NCI-H2029 treated with DMSO at 0.1 percent for 48 hours (cell line): ENCODE measurements at places on chromosomes 12 and 14.

DNA sequence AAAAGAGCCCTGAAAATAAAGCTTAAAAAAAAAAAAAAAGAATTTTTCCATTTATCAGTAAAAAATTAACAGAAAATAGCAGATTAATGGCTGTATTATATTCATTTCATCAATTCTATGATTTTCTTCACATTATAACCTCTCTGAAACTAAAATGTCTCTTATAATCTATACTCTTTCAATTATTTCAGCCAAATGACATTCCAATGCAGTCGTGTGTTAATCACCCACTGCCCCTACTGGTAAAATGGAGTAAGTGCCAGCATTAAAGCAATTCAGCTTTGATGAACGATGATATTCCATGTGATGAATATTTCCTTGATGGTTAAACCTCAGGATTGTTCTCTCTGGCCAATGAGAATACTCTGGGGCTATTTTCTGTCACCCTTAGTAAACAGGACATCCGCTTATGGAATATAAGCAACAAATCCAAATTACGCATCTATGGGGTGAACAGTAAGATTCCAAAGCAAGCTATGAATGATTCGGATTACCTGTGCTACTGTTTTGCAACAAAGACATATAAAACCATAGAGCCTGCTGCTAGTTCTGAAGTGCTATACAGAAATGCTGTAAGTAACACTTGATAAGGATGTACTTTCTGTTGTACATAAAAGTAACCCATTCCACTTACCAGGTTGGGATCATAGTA is 20.3 kb upstream of the SYCP3 start:
- DNase-seq: peak; percentile 24

GRCh38 chr12:125145196-125145595 is 80.0 kb downstream of the AACS start:
- no peak for DNase-seq

GRCh38 chr12:115770643-115771042 is 506.9 kb downstream of the MED13L start:
- DNase-seq: no peak

DNA sequence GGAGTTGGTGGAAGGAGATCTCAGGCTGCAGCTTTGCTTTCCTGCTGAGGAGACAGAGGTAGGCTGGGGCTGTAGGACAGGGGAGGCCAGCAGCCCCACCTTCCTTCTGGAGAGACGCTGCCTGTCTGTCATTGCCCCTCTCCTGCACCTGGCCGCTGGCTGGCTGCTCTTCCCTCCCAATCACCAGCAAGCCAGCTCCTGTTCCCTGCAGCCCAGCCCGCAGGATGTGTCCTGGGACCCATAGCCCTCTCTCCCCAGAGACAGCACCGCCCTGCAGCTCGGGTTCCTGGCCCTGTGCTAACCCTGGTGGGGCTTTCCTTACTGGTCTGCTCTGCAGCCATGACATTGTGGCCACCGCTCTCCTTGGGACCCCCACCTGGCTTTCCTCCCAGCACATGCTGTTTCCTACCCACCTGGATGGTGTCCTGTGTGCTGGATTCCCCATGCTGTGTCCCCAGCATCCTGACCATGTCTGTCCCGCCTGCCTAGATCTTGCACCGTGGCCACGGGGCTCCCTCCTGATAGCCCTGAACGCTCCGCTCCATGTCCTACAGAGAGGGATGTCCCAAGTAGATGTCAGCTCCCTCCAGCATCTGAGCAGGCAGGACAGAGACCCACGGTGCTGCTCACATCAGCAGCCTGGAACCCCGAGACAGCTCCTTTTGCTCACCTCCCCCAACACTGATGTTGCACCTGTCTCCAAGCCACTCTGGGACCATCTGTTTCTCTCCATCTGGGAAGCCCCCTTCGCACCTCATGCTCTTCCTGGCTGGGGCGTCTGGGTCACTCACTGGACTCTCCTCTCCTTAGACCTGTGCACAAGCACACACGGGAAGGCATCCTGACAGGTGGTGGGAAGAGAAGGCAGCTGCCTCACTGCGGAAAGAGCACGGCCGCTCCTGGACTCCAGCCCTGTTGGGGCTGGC is 1.1 kb upstream of the MTA1 start:
- no peak for DNase-seq

- peak; percentile 58 for DNase-seq
Observed at GRCh38 chr12:116236148-116236731, 41.3 kb downstream of the MED13L start.

- DNase-seq: no peak
Observed at GRCh38 chr14:57865066-57865402, 858 bp downstream of the SLC35F4 start.

DNA sequence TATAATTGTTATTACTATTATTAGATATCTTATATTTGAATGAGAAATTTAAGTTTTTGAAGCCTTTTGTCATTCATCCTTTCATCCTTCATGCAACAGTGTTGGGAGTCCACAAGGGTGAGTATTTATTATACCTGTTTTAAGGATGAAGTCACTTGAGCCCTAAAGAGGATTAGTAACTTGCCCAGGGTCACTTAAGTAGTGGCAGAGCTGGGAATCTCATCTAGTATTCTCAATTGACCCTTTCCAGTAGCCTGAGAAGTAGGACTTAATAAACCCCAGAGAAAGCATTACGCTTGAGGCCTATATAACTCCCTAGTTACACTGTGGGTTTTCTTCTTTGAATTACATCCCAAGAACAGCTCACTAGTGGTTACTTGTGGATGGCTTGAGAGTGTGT is 119.8 kb downstream of the SRGAP1 start:
- DNase-seq: no peak

GRCh38 chr14:87894920-87895319 is 98.1 kb downstream of the GALC start:
- DNase-seq: no peak

DNA sequence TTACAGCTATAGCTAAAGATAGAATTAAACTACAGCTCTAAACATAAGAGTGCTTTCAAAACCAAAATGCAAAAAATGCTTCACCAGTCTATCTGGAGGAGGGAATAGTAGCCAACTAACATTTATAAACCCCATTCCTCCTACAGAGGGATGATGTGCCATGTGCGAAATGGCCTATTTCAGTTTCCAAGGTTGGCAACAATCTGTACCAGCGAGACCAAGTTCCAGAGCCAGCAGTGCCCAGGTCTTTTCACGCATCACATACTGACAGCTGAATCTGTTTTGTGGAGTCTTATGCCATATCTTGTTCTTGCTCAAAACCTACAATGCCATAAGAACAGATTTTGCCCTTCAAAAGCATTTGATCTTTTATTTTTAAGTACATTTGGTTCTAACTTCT is 24.5 kb downstream of the NELL2 start:
- DNase-seq: no peak

GRCh38 chr12:110007881-110008280 is 8.7 kb downstream of the ANKRD13A start:
- no peak for DNase-seq

GRCh38 chr14:26810631-26811030 is 212.8 kb upstream of the NOVA1 start:
- DNase-seq: no peak

DNA sequence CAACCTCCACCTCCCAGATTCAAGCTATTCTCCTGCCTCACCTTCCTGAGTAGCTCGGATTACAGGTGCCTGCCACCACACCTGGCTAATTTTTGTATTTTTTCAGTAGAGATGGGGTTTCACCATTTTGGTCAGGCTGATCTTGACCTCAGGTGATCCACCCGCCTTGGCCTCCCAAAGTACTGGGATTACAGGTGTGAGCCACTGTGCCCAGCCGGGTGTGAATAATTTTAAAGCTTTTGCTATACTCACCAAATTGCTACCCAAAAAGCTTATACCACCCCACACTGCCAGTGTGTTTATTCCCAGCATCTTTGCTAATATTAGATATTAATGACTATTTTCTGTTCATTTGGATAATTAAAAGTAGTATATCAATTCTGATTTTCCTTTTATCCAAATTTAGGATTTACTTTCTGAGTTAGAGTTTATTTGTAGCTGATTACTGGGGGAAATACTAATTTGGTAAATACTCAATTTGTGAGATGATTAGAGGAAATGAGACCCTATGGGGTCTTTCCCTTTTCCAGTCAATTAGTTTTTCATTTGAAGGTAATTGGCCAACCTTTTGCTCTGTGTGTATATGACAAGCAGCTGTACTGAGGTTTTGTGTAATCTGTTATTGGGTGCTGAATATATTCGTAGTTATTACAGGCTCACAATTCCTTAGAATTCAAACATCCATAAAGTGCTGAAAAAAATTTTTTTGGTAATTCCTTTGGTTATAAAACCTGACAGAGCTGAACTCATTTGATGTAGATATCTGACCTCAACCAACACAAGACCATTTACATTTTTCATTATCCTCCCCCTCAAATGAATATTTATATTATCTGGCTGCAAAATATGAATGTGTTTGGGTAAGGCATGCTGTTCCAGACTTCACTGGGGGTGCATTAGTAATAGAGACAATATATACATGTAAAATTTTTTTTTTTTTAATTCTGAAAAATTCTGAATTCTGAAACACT is 73.6 kb downstream of the ANO6 start:
- DNase-seq: no peak

DNA sequence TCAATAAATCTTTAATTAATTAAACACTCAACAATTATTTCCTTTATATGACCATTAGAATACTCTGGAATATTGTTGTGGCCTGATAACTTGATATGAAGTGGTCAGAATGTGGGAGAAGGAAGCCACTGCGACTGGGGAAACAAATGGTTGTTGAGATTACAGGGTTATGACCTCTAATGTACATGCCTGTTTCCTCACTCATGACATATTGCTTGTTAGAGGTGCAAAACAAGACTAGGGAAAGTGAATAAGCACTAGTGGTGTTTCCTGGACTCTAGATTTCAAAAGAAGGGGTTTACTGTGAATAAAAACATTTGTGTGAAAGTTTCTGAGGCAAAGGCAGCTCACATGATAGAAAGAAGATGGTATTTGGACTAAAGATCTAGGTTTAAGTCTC is 53.3 kb downstream of the STAB2 start:
- DNase-seq: no peak

- no peak for DNase-seq
Observed at GRCh38 chr14:98160901-98161300, 1111.1 kb downstream of the BCL11B start.

GRCh38 chr12:68381476-68382219 is 49.5 kb upstream of the MDM1 start:
- no peak for DNase-seq

- no peak for DNase-seq
Observed at GRCh38 chr12:81164827-81165226, 86.9 kb downstream of the ACSS3 start.

GRCh38 chr12:51630256-51630880 is 39.3 kb downstream of the SCN8A start:
- DNase-seq: no peak

DNA sequence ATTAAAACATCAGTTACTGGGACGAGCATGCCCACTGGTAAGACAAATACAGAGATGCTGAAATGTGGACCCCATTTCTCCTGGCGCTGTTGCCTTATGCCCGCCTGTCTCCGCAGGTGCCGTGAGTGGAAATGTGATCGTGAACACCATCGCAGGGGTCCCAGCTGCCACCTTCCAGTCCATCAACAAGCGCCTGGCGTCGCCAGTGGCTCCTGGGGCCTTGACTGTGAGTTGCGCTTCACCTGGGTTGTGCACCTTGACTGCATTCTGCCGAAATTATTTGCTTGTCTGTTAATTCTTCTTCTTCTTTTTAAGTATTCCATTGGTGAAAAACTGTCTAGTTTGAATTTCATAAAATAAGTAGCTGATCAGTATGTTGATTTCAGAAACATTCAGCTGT is 89.1 kb downstream of the DDX51 start:
- no peak for DNase-seq

DNA sequence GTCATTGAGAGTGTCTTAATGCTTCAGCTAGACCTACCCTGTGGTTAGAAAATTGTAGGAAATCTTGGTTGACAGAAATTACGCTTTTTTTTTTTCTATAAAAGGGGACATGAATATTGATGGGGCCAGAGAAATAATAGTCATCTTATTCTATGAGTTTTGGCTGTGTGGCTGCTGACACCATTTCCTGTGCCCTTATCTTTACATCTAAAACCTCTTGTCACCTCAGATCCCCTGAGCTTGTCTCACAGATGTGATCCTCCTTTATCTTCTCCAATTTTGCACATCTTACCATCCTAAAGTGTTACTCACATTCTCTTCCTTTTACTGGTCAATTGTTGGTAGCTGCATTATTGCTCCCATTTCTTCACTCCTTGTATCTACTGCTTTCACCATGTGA is 36.1 kb downstream of the ASCL1 start:
- no peak for DNase-seq

GRCh38 chr14:101220921-101221510 is 317.5 kb upstream of the RTL1 start:
- no peak for DNase-seq

GRCh38 chr14:89251061-89251460 is 166.0 kb downstream of the FOXN3 start:
- no peak for DNase-seq

- no peak for DNase-seq
Observed at GRCh38 chr14:105456736-105457617, 17.6 kb upstream of the CRIP2 start.

- DNase-seq: no peak
Observed at GRCh38 chr12:5912437-5913334, 32.4 kb downstream of the ANO2 start.

DNA sequence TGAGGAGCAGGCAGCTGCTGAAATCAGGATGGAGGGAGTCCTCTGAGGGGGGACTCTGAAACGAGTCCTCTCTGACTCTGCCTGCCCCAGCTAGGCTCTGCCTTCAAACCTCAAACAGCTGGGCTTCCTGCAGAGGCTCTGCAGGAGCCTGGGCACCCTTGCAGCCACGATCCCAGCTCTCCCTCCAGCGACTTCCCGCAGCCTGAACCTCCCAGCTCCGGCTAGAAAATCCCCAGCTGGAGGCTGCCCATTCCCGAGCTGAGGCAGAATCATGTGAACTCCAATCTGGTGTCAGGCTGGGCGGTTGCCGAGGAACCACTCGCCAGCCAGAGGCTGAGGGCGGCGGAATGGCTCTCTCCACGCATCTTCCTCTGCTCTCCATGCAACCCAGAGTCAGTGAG is at the start of gene GPR68:
Gene GPR68, minus strand, starts transcription at position 204 of the 401 bp plus-strand sequence. CDS start 9,654 bp downstream, outside the sequence.
- DNase-seq: no peak

DNA sequence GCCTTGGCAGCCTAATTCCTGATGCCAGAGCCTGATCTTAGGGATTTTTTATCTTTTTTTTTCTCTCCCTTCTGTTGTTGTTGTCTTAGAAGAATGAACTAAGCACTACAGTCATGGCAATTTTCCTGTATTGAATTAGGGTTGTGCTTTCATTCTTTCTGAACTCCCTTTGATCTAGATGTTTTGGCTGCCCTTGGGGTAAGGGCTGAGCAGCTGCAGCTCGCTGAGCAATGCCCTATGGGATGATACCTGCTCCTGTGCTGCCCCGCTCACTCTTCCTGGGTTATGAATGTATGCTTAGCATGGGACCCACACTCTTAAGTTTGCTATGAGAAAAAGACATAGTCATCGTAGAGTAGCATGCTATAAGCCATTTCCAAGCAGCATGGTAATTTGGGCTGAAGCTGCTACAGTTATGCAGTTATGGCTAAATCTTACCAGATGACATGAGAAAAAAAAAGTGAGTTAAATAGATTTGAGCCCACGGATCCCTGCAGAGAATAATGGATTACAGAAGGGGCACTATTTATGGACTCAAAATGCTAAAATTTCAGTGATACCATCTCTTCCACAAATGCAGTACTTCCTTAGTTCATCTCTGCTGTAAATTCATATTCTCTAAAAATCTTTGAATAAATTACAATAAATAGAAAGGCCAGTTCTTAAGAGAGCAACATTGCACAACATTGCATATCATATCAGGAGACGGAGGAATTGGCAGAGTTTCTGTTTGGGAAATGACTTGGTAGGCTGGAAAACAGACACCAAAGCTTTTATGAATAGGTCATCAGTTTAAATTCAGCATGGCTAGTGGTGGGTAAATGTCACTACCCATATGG is 79.2 kb upstream of the PTHLH start:
- DNase-seq: no peak
